ENCODE measurements at places on chromosomes 2 and 18.

DNA sequence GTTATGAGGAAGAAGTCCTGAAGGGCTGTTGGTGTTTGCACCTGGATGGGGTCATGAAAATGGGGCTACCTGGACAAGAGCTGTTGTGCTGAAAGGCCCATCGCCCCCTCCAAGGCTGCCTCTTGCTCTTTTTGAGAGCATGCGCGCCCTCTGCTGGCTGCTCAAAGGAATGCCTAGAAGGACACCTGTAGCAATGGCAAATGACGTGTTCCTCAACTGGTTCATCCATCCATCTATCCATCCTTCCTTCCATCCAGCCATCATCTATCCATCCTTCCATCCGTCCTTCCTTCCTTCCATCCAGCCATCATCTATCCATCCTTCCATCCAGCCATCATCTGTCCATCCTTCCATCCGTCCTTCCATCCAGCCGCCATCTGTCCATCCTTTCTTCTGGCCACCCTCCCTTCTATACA is 17.2 kb upstream of the RPL31 start:
- no peak overlapping the region for H3K4me3 ChIP-seq
- no peak overlapping the region for H3K27ac ChIP-seq
- peaks cover 21% of the 10 kb centered on the region for H3K27me3 ChIP-seq
- H3K36me3 ChIP-seq: no peaks in the 10 kb centered on the region
- peak; percentile 47 for DNase-seq
- peaks cover 7% of the 10 kb centered on the region for H3K4me1 ChIP-seq

DNA sequence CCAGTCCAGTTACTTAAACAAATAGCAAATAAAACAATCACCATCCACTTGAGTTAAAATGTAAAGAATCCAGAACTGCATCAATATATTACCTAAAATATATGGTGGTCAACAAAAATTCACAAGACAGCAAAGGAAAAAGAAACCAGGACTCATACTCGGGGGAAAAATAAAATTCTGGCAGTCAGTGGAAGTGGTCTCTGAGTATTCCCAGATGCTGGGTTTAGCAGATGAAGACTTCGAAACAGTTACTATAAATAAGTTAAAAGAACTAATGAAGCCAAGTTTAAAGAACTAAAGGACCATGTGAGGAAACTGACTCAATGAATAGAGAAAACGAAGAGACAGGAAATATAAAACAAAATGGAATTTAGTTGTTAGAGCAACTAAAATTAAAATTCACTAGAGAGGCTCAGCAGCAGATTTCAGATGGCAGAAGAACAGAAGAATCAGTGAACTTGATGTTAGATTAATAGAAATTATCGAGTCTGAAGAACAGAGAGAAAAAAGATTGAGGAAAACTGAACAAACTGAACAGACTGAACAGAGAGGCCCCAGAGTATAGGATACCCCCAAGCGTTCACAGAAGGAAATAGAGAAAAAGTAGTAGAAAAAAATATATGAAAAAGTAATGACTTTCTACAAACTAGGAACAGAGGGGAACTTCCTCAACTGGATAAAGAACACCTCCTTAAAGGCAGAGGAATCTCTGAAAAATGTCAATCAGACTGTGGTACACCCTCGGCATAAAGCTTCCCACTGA is 27.9 kb downstream of the MGAT4A start:
- H3K4me3 ChIP-seq: no peak overlapping the region
- DNase-seq: no peak
- peaks cover 1% of the 10 kb centered on the region for H3K36me3 ChIP-seq
- H3K4me1 ChIP-seq: peaks cover 8% of the 10 kb centered on the region
- no peak overlapping the region for H3K27ac ChIP-seq
- no peaks in the 10 kb centered on the region for H3K27me3 ChIP-seq

DNA sequence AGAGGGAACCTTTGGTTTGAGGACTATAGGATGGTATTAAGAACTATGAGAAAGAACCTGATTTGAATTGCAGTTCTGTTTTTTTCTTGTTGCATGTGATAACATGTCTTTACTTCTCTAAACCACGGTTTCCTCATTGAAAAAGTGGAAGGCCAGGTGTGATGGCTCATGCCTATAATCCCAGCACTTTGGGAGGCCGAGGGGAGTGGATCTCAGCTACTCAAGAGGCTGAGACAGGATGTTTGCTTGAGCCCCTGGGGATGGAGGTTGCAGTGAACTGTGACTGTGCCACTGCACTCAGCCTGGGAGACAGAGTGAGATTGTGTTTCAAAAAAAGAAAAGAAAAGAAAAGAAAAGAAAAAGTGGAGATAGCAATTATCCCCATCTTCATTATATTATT is 32.3 kb downstream of the SCN9A start:
- H3K4me3 ChIP-seq: no peak overlapping the region
- H3K27ac ChIP-seq: no peak overlapping the region
- H3K4me1 ChIP-seq: peaks cover 5% of the 10 kb centered on the region
- H3K27me3 ChIP-seq: no peaks in the 10 kb centered on the region
- no peak for DNase-seq

GRCh38 chr2:37262522-37262921 is 31.1 kb downstream of the NDUFAF7 start:
- peak overlapping the region; percentile 71 for H3K27ac ChIP-seq
- peaks cover 3% of the 10 kb centered on the region for H3K36me3 ChIP-seq
- no peak for DNase-seq
- no peak overlapping the region for H3K4me3 ChIP-seq
- H3K4me1 ChIP-seq: peaks cover 18% of the 10 kb centered on the region

DNA sequence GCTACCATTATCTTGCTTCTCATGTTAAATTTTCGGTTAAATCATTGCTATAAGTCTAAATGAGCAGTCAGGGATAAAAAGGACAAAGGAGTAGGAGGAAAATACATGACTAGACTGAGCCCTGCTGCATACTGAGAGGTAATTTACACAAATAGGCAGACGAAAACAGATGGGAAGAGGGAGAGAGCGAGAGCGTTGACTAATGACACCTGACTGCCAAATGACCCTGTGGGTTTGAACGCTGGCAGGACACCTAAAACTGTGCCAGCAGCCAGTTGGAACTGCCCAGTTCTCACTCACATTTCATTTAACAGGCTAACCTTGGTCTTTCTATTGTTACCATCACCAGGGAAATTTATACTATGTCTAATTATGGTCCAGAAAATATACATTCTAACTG is 978.2 kb downstream of the CPS1 start:
- H3K27me3 ChIP-seq: no peaks in the 10 kb centered on the region
- no peak overlapping the region for H3K4me3 ChIP-seq
- H3K36me3 ChIP-seq: no peaks in the 10 kb centered on the region

- H3K36me3 ChIP-seq: no peaks in the 10 kb centered on the region
- H3K27me3 ChIP-seq: no peaks in the 10 kb centered on the region
- H3K4me3 ChIP-seq: no peak overlapping the region
- no peaks in the 10 kb centered on the region for H3K4me1 ChIP-seq
Measured at GRCh38 chr2:177897278-177897677, 175.3 kb downstream of the PDE11A start.

GRCh38 chr2:165406173-165406572 is 63.3 kb upstream of the CSRNP3 start:
- H3K36me3 ChIP-seq: no peaks in the 10 kb centered on the region
- H3K4me3 ChIP-seq: no peak overlapping the region
- no peak for DNase-seq
- no peaks in the 10 kb centered on the region for H3K4me1 ChIP-seq
- peaks cover 6% of the 10 kb centered on the region for H3K27me3 ChIP-seq

DNA sequence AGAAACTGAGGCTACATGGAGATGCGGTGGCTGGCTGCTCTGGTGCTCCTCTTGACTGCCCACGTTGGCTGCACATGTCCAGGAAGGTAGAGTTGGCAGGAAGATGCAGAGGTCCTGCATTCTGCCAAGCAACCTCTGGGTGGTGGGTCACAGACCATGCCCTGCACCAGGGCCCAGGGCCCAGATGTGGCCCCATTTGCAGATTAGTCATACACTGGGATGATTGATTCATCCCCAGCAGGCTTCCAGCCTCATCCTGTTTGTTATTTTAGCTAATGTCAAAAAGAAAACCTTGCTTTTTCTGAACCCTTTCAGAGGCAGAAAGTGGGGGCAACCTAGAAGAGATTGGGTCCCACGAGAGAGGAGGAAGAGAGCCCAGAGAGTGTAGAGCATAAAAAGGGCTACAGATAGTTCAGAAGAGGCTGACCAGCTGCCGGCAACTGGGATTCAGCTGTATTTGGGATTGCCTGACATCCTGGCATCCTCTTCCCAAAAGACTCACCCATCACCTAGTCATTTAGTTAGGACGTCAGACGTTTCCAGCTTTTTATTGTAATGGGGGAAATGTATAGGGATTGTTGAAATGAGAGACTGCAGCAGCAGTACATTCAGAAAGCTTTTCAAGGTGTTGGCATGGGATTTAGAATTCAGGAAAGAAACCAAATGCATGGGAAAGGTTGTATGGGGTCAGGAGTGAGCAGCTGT is 101.9 kb downstream of the CTIF start:
- peaks cover 19% of the 10 kb centered on the region for H3K36me3 ChIP-seq
- H3K4me1 ChIP-seq: no peaks in the 10 kb centered on the region

DNA sequence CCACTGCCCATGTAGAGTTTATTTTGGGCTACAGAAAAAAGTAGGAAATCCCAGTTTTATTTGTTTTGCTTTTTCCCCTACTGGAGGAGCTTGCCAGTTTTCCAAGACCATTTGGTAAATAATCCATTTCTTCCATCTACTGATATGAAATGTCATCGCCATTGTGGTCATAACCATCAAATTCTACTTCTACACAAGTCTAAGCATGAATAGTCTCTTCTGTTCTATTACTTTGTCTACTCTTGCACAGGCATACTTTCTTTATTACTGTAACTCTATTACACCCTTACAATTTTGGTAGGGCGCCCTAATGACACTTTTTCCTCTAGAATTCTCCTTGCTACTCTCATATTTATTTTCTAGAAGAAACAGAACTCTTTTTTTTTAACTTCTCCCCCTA is 120.7 kb downstream of the ATAD2B start:
- peaks cover 16% of the 10 kb centered on the region for H3K36me3 ChIP-seq
- no peak for DNase-seq

DNA sequence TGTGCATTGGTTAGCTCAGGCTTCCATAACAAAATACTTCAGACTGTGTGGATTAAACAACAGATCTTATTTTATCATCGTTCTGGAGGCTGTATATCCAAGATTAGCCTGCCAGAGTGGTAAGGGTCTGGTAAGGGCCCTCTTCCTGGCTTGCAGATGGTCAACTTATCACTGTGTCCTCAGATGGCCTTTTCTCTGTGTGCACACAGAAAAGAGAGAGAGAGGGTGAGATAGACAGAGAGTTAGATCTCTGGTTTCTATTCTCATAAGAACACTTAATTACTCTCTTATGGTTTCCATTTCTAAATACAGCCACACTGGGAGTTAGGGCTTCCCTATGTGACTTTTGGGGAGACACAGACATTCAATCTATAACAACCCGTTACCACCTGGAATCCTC is 1003.5 kb downstream of the TSN start:
- DNase-seq: no peak
- H3K4me1 ChIP-seq: no peaks in the 10 kb centered on the region
- H3K27me3 ChIP-seq: no peaks in the 10 kb centered on the region
- H3K27ac ChIP-seq: no peak overlapping the region
- H3K4me3 ChIP-seq: no peak overlapping the region

DNA sequence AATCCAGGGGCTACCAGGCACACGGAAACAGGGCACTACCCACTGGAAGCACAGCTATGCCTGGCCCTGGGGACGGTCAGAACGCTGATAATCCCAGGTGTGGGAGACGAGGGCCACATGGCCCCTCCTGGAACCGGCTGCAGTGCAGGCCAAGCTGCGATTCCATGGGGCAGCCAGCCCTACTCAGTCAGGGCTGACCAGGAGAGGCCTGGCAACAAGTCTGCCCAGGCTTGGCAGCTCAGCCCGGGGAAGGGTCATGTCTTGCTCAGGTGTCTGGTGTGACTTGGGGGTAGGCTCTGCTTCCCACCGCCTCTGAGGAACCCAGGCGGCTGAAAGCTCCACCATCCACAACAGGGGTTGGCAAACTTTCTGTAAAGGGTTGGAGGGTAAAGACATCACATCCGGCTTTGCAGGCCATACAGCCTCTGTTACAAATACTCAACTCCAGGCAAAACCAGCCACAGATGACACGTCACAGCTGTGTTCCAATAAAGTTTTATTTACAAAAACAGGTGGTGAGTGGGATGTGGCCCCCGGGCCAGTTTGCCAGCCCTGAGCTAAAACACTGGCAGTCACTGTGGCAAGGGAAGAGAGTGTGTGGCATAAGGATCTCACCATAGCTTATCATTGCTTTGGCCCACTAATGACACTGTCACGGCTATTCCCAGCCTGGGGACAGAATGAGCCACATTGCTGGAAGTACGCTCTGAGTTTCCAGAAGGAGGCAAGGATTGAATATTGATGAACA is 85.2 kb downstream of the NDUFA10 start:
- no peak for DNase-seq
- H3K27ac ChIP-seq: no peak overlapping the region
- H3K4me1 ChIP-seq: peaks cover 4% of the 10 kb centered on the region
- H3K4me3 ChIP-seq: no peak overlapping the region
- H3K36me3 ChIP-seq: peaks cover 30% of the 10 kb centered on the region
- no peaks in the 10 kb centered on the region for H3K27me3 ChIP-seq
